ENCODE measurements at places on chromosomes 5 and 9.

DNA sequence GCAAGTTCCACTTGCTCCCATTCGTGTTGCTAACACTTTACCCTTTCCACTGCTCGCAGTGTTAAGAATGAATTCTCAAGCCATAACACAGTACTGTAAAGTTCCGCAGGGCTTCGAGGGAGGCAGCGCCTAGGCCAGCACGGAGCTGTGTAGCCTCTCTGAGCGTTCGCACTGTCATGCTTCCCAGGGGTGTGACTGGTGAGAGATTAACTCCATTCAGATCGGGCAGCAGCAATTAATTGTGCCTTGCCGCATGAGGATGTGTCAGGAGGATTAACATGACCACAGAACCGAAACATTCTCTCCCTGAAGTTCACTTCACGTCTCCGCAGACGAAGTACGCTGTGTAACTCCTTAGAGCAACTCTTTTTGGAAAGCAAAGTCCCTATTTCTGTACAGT, 23.2 kb downstream of the ZBTB34 start:
- no peaks in the 10 kb centered on the region for H3K4me1 ChIP-seq
- H3K4me3 ChIP-seq: no peak overlapping the region
- H3K27ac ChIP-seq: no peak overlapping the region
- no peaks in the 10 kb centered on the region for H3K27me3 ChIP-seq
- no peak for DNase-seq

- no peak overlapping the region for H3K27ac ChIP-seq
- H3K27me3 ChIP-seq: peaks cover 4% of the 10 kb centered on the region
- DNase-seq: no peak
- no peaks in the 10 kb centered on the region for H3K4me1 ChIP-seq
- no peaks in the 10 kb centered on the region for H3K36me3 ChIP-seq
- no peak overlapping the region for H3K4me3 ChIP-seq
Observed at GRCh38 chr9:27193886-27194285, 84.9 kb downstream of the TEK start.

GRCh38 chr9:121273064-121273775, 5.3 kb downstream of the GSN start:
- H3K27me3 ChIP-seq: peaks cover 16% of the 10 kb centered on the region
- DNase-seq: no peak
- H3K27ac ChIP-seq: no peak overlapping the region
- H3K4me1 ChIP-seq: peaks cover 29% of the 10 kb centered on the region
- no peak overlapping the region for H3K4me3 ChIP-seq

GRCh38 chr9:11757408-11757807, 935.8 kb upstream of the TYRP1 start:
- no peaks in the 10 kb centered on the region for H3K4me1 ChIP-seq
- H3K27me3 ChIP-seq: no peaks in the 10 kb centered on the region
- H3K4me3 ChIP-seq: no peak overlapping the region
- H3K27ac ChIP-seq: no peak overlapping the region

- H3K4me1 ChIP-seq: no peaks in the 10 kb centered on the region
- H3K27me3 ChIP-seq: no peaks in the 10 kb centered on the region
- no peak for DNase-seq
- no peak overlapping the region for H3K4me3 ChIP-seq
- no peak overlapping the region for H3K27ac ChIP-seq
Observed at GRCh38 chr9:9790216-9790872, 822.5 kb downstream of the PTPRD start.

GRCh38 chr5:60633341-60633740, 66.6 kb downstream of the DEPDC1B start:
- H3K4me3 ChIP-seq: no peak overlapping the region
- H3K36me3 ChIP-seq: peaks cover 79% of the 10 kb centered on the region
- H3K27me3 ChIP-seq: no peaks in the 10 kb centered on the region
- DNase-seq: no peak
- peaks cover 11% of the 10 kb centered on the region for H3K4me1 ChIP-seq

- H3K27me3 ChIP-seq: no peaks in the 10 kb centered on the region
- no peak for DNase-seq
- H3K4me1 ChIP-seq: no peaks in the 10 kb centered on the region
- H3K27ac ChIP-seq: no peak overlapping the region
Observed at GRCh38 chr9:135789838-135790291, 87.9 kb downstream of the KCNT1 start.

GRCh38 chr5:133818031-133818431, 150.4 kb downstream of the C5orf15 start:
- H3K27ac ChIP-seq: no peak overlapping the region
- H3K36me3 ChIP-seq: no peaks in the 10 kb centered on the region
- H3K4me3 ChIP-seq: no peak overlapping the region
- peaks cover 31% of the 10 kb centered on the region for H3K27me3 ChIP-seq
- H3K4me1 ChIP-seq: peaks cover 22% of the 10 kb centered on the region

- no peak overlapping the region for H3K27ac ChIP-seq
- DNase-seq: no peak
- no peaks in the 10 kb centered on the region for H3K4me1 ChIP-seq
- peaks cover 5% of the 10 kb centered on the region for H3K27me3 ChIP-seq
Observed at GRCh38 chr9:113649054-113649453, 185.5 kb downstream of the RGS3 start.

DNA sequence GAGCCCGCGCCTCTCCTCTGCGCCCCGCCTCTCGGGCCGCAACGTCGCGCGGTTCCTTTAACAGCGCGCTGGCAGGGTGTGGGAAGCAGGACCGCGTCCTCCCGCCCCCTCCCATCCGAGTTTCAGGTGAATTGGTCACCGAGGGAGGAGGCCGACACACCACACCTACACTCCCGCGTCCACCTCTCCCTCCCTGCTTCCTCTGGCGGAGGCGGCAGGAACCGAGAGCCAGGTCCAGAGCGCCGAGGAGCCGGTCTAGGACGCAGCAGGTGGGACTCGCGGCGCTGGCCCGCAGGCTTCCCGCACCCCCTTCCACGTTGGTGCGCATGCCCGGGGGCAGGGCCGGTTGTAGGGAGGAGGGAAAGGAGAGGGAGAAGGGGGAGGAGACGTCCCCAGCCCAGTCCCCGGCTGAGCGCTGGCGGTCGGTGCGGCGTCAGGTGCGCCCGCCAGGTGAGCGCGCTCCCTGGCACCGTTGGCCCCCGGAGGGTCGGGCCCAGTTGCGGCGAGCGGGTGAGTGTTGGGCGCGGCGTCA, at the start of gene OCLN:
TSS of gene OCLN (plus strand) at position 400 of the 532 bp plus-strand sequence. CDS start 11,455 bp downstream, outside the sequence.
- H3K4me1 ChIP-seq: peaks cover 12% of the 10 kb centered on the region
- peak; percentile 21 for DNase-seq
- no peaks in the 10 kb centered on the region for H3K36me3 ChIP-seq
- no peak within 1 kb of the TSS for H3K27ac ChIP-seq
- peak within 1 kb of the TSS; percentile 65 for H3K4me3 ChIP-seq

- no peaks in the 10 kb centered on the region for H3K27me3 ChIP-seq
- peaks cover 6% of the 10 kb centered on the region for H3K4me1 ChIP-seq
- peak; percentile 49 for DNase-seq
Observed at GRCh38 chr9:112443200-112443599, 43.4 kb upstream of the KIAA1958 start.

- peak overlapping the region; percentile 76 for H3K27ac ChIP-seq
- peaks cover 19% of the 10 kb centered on the region for H3K4me1 ChIP-seq
- no peak overlapping the region for H3K4me3 ChIP-seq
- DNase-seq: no peak
- no peaks in the 10 kb centered on the region for H3K27me3 ChIP-seq
- H3K36me3 ChIP-seq: no peaks in the 10 kb centered on the region
Observed at GRCh38 chr9:91395106-91395552, 28.5 kb downstream of the NFIL3 start.

DNA sequence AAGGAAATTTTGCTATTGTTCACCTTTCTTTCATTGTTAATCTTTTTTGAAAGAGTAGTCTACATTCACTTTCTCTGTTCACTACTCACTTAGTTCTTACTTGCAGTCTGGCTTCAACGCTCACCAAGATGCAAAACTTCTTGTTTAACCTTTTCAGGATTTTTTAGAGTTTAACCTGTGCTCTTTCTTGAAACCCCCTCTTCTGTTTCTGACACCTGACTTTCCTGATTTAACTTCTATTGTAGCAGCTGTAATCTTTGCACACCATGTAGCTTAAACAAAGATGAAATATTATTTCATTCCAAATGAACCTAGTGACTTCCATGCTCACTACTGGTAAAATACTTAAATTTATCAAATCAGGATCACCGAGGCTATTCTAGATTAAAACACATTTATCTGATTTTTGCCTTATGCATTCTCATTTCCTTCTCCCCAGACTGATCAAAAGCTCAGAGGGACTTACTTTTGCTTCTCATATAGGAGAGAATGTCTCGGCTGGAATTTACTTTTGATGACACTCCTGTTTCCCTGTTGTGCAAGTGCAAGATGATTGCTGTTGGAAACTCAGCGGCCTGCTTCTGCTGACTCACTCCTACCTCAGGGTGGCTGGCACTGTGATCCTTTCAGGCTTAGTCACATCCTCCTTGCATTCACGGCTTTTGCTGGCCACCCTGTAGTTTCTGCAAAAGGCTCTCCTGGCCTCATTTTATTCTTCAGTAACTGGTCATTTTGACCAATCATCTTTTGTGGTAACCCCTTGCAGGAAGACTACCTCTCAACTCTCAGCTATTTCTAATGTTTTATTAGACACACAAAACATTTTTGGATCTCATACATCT, 109.3 kb upstream of the IFNE start:
- peaks cover 15% of the 10 kb centered on the region for H3K4me1 ChIP-seq
- H3K27ac ChIP-seq: no peak overlapping the region
- no peaks in the 10 kb centered on the region for H3K27me3 ChIP-seq
- H3K36me3 ChIP-seq: no peaks in the 10 kb centered on the region
- DNase-seq: peak; percentile 67
- H3K4me3 ChIP-seq: no peak overlapping the region

- H3K27ac ChIP-seq: no peak overlapping the region
- H3K4me3 ChIP-seq: no peak overlapping the region
- peaks cover 35% of the 10 kb centered on the region for H3K27me3 ChIP-seq
- H3K36me3 ChIP-seq: no peaks in the 10 kb centered on the region
- DNase-seq: no peak
- H3K4me1 ChIP-seq: peaks cover 8% of the 10 kb centered on the region
Observed at GRCh38 chr5:151683986-151684588, 2.6 kb downstream of the SPARC start.

GRCh38 chr9:35696520-35697215, 6.9 kb upstream of the TPM2 start:
- H3K27ac ChIP-seq: peak overlapping the region; percentile 52
- H3K36me3 ChIP-seq: peaks cover 5% of the 10 kb centered on the region
- H3K27me3 ChIP-seq: no peaks in the 10 kb centered on the region
- no peak overlapping the region for H3K4me3 ChIP-seq

DNA sequence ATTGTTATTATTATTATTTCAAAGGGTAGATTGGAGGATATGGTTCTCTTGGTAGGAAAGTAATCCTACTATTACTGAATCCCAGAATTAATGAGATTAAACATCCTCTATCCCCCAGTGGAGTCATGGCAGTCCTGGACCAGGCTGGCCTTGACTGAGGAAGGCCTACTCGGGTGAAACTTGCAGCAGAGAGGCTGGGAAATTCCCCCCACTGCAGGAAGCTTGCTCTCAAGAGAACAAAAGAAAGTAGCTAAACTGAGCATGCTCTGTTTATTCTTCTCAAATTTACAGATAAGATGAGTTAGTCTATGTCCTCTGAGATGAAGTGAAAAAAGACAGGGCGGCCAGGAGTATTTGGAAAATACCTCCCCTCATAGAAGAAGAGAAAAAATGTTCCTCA, 233.9 kb upstream of the RPS23 start:
- H3K36me3 ChIP-seq: no peaks in the 10 kb centered on the region
- no peak overlapping the region for H3K4me3 ChIP-seq
- no peak for DNase-seq

DNA sequence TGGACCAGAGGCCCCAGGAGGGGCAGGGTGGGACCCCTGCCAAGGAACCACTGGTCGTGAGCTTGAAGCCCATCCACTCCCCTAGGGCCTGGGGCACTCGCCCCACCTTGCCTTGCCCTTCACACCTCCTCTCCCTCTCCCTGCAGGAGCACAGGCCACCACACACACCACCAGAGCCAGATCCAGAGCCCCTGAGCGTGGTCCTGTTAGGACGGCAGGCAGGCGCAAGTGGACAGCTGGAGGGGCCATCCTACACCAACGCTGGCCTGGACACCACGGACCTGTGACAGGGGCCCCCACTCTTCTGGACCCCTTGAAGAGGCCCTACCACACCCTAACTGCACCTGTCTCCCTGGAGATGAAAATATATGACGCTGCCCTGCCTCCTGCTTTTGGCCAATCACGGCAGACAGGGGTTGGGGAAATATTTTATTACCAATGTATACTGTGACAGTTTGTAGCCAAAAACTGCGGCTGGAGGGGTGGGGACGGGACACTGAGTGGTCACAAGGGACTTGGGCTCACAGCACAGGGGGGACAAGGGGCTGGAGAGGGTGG, 14.5 kb downstream of the GPRIN1 start:
- H3K36me3 ChIP-seq: no peaks in the 10 kb centered on the region
- H3K27me3 ChIP-seq: peaks cover 2% of the 10 kb centered on the region
- H3K4me3 ChIP-seq: no peak overlapping the region

DNA sequence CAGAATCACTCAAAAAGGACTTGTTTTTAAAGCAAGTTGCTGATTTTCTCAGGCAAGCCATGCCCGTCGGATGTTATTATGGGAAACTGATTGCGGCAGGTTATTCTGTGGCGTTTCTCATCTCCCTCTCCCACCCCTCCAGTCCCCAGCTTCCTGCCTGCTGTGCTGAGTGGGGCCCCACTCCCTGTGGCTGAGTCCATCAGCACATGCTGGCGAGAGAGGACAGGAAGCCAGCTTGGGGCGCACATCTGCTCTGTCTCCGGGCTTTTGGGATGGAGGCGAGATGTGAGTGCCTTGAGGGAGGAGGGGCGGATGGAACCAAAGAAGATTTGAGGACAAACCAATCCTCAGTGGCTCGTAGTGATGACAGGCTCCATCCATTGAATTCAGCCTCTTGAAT, 108.0 kb downstream of the DAPK1 start:
- no peaks in the 10 kb centered on the region for H3K36me3 ChIP-seq
- H3K27ac ChIP-seq: no peak overlapping the region
- peaks cover 10% of the 10 kb centered on the region for H3K4me1 ChIP-seq
- peaks cover 13% of the 10 kb centered on the region for H3K27me3 ChIP-seq
- no peak overlapping the region for H3K4me3 ChIP-seq

- no peaks in the 10 kb centered on the region for H3K27me3 ChIP-seq
- H3K4me1 ChIP-seq: peaks cover 64% of the 10 kb centered on the region
- H3K36me3 ChIP-seq: peaks cover 70% of the 10 kb centered on the region
- H3K4me3 ChIP-seq: no peak overlapping the region
Observed at GRCh38 chr9:20373263-20373662, 249.0 kb downstream of the MLLT3 start.
